ENCODE measurements at places on chromosomes 7 and 10.

GRCh38 chr10:35511647-35512046 lies 93.5 kb upstream of the GJD4 start:
- no peak for DNase-seq

- no peak for DNase-seq
Measured at GRCh38 chr10:34191406-34191805, 623.7 kb downstream of the PARD3 start.

DNA sequence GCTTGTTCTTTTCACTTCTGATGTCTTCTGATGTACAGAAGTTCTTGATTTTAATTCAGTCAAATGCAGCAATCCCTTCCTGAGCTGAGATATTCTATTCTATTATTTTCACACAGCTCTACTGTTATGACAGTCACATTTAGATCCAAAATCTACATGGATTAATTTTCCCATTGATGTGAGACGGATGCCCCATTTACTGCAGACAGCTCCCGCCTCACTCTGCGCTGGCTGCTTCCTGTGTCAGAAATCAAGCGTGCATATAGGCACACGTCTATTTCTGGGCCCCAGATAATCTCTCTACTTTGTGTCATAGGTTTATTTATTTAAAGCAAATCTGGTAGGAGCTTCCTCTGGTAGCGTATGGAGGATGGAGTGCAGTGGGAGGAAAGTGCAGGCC lies 6.7 kb downstream of the BNIP3 start:
- no peak for DNase-seq

DNA sequence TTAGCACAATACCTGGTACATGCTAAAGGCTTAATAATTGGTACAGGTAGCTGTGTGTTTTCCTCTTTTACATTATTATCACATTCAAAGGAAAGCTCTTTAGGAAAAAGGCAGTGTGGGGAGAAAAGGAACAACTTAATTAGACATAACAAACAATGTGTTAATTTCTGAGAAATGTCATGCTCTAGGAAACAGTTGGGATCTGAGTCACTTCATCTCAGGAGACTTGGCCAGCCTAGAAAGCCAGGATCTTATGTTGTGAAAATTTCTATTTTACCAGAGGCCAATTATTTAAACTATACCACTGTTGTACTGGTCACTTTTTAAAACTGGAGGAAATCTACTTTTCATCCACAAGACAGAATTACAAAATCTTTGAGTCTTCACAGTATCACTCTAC lies 39.6 kb downstream of the ARMH3 start:
- DNase-seq: no peak

- no peak for DNase-seq
Measured at GRCh38 chr7:116490351-116490750, 9.2 kb upstream of the CAV2 start.

DNA sequence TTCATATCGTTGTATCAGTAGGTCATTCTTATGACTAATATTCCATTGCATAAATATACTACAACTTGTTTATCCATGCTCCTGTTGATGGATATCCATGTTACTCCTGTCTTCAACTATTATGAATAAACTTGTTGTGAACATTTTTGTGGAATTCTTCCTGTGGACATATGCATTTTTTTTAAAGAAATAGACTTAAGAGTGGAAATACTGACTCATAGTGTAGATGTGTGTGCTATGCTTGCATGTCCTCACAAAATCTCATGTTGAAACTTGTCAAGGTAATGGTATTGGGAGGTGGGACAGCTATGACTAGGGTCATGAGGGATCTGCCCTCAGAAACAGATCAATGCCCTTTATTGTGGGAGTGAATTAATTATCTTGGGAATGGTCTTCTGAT lies 240.5 kb upstream of the PRSS58 start:
- no peak for DNase-seq

GRCh38 chr7:154679379-154680053 lies 323.4 kb downstream of the PAXIP1 start:
- no peak for DNase-seq

GRCh38 chr7:69105092-69105491 lies 493.2 kb upstream of the AUTS2 start:
- no peak for DNase-seq
